ENCODE measurements at places on chromosomes 1 and 21.

- H3K4me3 ChIP-seq: no peak overlapping the region
- H3K27ac ChIP-seq: no peak overlapping the region
- no peaks in the 10 kb centered on the region for H3K36me3 ChIP-seq
- peaks cover 15% of the 10 kb centered on the region for H3K27me3 ChIP-seq
- DNase-seq: peak; percentile 56
- no peaks in the 10 kb centered on the region for H3K4me1 ChIP-seq
Measured at GRCh38 chr1:152347116-152347728, 12.6 kb downstream of the FLG2 start.

- H3K27me3 ChIP-seq: no peaks in the 10 kb centered on the region
- H3K4me1 ChIP-seq: 0 out of 2 replicates have a peak, but pooled peaks cover 4% of the 10 kb centered on the region
- no peak for DNase-seq
- H3K27ac ChIP-seq: no peak overlapping the region
- H3K36me3 ChIP-seq: no peaks in the 10 kb centered on the region
- no peak overlapping the region for H3K4me3 ChIP-seq
Measured at GRCh38 chr1:992362-992761, 7.5 kb downstream of the HES4 start.

- H3K4me1 ChIP-seq: no peaks in the 10 kb centered on the region
- no peak overlapping the region for H3K4me3 ChIP-seq
- H3K27me3 ChIP-seq: no peaks in the 10 kb centered on the region
Measured at GRCh38 chr1:68197891-68198290, 34.4 kb downstream of the WLS start.

- H3K27me3 ChIP-seq: no peaks in the 10 kb centered on the region
- no peaks in the 10 kb centered on the region for H3K36me3 ChIP-seq
- no peak overlapping the region for H3K27ac ChIP-seq
- H3K4me1 ChIP-seq: no peaks in the 10 kb centered on the region
- no peak for DNase-seq
Measured at GRCh38 chr1:217272385-217272784, 358.5 kb downstream of the GPATCH2 start.

All from DND-41 (cell line).